ENCODE measurements at places on chromosomes 1 and 21.

DNA sequence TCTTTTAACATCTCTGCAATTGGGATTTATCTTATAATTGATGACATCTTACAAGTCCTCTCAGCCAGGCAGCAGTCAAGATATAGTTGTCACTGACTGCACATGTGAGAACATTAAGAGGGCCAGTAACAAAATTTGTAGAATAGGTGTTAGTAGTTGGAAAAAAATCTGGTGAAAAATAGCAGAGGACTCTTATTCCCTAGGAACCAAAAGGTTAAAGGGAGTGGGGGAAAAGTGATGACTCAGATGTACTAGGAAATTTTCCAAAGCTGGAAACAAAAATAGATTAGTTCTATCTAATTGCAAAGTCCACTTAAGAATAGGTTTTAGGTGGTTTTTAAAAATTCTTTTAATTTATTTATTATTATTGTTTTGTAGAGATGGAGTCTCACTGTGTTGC, 3.6 kb downstream of the NUP210L start:
- no peak for DNase-seq

GRCh38 chr1:156707417-156708217, 2.2 kb upstream of the CRABP2 start:
- DNase-seq: no peak

DNA sequence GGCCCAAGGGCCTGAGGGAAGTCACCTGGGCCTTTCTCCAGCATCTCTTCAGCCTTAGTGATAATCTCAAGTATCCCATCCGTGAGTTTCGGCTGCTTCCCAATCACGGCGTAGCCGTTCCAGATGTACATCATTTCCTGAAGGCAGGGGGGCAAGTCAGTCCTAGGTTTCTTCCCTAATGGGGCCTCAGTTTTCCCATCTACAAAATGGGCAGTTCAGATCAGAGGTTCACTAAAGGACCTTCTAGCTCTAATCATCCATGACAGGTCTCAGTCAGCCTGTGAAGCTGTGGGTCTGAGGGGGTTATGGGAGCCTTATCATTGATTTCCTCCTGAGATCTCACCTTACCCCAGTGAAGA, 39.9 kb downstream of the TTC39A start:
- no peak for DNase-seq

- DNase-seq: no peak
Observed at GRCh38 chr1:194353121-194353520, 1166.7 kb upstream of the B3GALT2 start.

DNA sequence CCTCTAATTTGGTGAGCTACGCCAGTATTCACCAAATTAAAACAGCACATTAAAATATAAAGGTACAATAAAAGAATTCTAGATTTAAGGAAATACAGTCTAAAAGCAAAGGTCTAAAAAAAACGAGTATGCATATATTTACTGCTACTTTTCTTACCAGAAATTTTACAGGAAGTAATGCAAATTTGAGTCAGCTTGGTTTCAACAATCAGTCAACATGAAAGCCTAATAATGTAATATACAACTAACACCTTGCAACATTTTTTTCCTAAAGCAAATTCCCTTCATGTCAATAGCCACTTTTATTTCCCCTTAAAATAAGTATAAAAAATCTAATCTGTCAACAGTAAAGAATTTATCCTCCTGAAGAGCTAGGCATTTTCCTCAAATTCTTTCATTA, 11.9 kb downstream of the PTP4A2 start:
- no peak for DNase-seq

- no peak for DNase-seq
Observed at GRCh38 chr1:147648933-147649332, 21.4 kb downstream of the ACP6 start.

GRCh38 chr1:234008591-234008990, 104.1 kb downstream of the SLC35F3 start:
- no peak for DNase-seq

DNA sequence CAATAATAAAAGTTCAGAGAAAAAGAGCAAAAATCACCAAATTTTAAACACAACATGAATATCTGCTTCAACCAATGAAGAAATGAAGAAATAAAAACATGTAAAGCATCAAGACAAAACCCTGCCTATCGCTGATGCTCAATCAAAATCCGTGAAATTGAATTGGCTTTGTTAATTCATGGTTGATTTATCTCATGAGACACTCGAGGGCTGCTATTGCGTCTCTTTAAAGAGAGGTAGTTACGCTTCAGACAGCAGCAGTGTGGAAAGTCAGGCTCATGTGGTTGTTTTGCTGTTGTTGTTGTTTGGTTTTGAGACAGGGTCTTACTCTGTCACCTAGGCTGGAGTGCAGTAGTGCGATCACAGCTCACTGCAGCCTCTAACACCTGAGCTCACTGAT, 65.5 kb upstream of the RGS7 start:
- DNase-seq: no peak

DNA sequence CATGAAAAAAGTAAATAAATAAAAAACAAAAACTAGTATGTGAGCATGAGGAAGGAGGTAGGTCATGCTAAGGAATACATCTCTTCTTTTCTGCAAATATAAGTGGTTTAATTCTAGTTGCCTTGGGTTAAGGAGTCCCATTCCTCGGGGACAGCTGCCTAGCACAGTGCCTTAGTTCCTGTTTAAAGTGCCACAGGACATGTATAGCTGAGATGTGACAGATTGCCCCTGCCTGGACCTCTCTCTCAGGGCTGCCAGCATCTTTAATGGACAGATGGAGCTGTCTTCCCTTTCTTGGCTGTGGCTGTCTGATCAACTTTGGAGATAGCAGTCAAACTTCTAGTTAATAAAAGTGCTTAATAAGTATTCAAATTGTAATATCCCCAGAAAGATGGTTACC, 50.0 kb downstream of the TSEN15 start:
- no peak for DNase-seq

DNA sequence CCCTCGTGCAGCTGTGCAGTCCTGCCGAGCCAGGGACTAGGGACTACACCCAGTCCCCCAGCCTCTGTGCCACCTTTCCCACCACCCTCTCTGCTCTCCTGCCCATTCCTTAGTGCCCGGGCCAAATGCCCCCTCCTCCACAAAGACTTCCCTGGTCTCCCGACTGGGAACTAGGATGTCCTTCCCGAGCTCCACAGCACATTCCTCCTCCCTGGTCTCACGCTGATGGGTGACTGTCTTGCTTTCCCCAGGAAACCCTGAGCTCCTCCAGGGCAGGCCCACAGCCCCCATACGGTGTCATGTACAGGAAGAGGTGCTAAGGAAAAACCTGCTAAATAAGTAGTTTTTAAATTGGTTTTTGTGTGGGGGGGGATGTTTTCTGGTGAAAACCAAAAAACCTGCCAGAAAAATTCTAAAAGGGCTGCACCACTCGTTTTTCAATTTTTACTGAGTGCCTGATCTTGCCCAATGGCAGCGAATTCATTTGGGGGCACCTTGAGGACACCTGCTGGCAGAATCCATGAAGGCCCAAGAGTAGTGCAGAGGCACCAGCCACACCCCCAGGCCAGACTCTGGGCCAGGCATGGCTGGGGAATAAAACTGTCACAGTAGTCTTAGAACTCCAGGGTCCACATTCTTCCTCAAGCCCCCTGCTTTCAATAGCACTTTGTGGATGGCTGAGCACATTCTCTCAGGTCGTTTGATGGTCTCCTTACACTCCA, 50.4 kb downstream of the GLIS1 start:
- DNase-seq: no peak

- no peak for DNase-seq
Observed at GRCh38 chr1:159911326-159912070, 11.5 kb upstream of the CFAP45 start.

GRCh38 chr1:40929155-40929554, 50.3 kb upstream of the CTPS1 start:
- no peak for DNase-seq

DNA sequence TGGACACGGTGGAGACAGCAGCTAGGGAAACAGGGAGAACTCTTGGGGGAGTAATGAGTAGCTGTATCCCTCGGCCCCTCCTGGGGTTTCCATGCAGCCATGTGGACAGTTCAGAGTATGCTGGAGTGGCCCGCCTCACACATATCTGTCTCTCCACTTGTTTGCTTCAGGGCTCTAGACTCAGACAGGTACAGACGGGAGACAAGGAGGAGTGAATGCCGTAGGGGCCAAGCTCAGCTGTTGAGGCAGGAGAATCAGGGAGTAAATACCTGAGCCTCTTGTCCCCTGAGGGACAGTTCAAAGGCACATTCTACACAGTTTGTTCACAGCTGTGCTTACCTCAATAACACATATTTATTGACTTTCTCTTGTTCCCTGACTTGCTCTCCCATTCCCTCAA, 7.7 kb upstream of the PTGFRN start:
- no peak for DNase-seq

All from stimulated activated CD8-positive, alpha-beta memory T cell treated with anti-CD3 and anti-CD28 coated beads, Interleukin-15, amount 100 ng/mL, for 1 hour (primary cell).